ACHN (cell line): ENCODE measurements at places on chromosomes 2 and 18.

- no peak for DNase-seq
These were observed 999 bp upstream of the IL36B start for GRCh38 chr2:113053666-113054065.

DNA sequence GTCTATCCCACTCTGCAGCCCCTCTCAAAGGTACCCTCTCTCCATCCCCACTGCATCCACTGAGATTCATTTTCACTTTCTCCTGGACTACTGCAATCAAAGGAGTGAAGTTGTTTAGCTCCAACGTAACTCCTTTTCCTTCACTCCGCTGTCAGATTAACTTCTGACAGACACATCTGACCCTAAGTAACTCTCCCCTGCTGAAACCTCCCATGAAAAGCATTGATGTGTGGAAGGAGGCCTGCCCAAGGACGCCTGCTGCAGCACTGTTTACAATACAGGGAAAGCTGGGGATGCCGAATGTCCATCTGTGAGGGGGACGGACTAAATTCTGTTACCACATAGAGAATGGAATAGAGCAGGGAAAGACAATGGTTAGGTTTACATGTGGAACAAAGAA is 114.8 kb downstream of the TMEM163 start:
- no peak for DNase-seq

GRCh38 chr2:227154986-227155774 is 8.8 kb downstream of the COL4A4 start:
- peak; percentile 67 for DNase-seq

GRCh38 chr18:49008716-49009115 is 58.0 kb upstream of the SMAD7 start:
- no peak for DNase-seq
